Left kidney (tissue), 8 donors: ENCODE measurements at places on chromosomes 1 and 21.

GRCh38 chr1:97999320-97999719, 78.5 kb upstream of the DPYD start:
- DNase-seq: no peak

- no peak for DNase-seq
Observed at GRCh38 chr1:212640223-212640878, 31.8 kb downstream of the ATF3 start.

GRCh38 chr1:22250724-22251123, 107.8 kb upstream of the WNT4 start:
- DNase-seq: no peak

- DNase-seq: no peak
Observed at GRCh38 chr1:52096216-52096615, 40.1 kb downstream of the BTF3L4 start.

DNA sequence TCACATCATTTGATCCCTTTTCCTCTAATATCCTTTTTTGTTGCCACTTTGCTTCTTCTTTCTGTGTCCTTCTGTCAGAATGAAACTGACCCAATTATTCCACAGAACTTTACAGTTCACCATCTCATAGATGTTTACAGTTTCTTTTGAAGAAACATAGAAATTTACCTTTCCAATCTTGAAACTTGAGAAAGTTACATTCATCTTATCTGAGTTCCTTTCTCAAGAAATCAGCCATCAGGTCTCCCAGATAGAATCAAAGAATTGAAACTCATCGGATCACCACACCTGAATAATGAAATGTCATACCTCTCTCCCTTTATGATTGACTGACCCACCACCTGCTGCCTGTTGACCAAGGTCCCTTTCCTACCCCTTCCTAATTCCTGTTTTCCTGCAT, 23.7 kb downstream of the CBR1 start:
- DNase-seq: no peak

DNA sequence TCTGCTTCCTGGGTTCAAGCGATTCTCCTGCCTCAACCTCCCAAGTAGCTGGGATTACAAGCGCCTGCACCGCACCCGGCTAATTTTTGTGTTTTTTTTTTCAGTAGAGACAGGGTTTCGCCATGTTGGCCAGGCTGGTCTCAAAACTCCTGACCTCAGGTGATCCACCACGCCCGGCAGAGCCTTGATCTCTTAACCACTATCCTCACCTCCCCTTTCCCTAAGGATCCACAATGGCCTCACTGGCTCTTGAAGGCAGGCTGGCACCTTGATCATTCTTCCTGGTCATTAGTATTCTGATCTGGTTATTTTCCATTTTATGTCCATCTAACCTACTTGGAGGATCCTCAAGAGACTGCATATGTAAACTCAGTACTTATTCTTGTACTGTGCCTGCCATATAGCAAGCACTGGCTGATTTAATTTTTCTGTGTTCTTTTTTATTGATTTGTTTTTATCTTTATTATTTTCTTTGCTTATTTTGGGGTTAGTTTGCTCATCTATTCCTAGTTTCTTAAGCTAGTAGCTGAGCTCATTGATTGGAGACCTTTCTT, 6.3 kb downstream of the RCC1 start:
- DNase-seq: no peak

DNA sequence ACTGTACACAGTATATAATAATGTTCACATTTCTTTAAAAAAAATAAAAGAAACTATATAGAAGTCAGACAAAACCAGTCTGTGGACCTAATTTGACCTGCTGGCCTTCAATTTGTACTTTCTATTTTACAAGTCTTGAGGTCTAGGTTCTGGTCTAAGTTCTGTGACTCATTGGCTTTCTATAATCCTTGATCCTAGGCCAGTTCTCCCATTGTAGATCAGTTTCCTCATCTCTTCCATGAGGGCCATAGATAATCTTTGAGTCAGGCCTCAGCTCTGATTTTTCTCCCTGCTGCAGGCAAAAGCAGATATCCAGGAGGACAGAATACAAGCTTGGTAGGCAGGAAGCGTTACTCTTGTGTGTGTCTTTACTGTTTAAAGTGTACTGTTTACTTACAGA, 603.7 kb upstream of the CAMK1G start:
- no peak for DNase-seq

DNA sequence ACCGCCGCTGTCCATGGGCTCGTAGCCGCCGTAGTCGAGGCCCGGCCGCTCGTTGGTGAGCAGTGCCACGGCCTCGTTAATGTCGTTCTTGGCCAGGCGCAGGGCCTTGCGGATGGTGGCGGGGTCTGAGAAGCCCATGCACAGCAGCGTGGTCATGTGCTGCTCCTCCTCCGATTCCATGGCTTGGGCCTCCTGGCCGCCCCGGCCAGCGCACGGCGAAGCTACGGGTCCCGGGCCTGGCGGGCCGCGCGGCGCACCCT, 300 bp downstream of the USP24 start:
- no peak for DNase-seq

DNA sequence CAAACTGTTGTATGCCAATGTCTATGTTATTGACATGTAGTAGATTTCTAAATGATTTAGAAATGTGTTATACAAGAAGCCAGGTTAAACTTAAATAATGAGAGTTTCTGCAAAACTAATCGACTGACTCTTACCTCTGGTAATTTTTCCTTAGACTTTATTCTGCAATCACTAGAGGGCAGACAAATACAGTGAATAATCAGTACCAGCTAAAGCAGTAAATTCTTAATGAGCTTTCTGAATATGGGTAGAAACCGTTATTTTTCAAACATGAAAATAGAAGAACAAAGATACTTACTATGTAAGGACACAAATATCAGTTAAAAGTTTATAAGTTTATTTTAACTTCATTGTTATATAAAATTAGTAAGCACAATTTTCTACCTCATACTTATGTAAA, 97.9 kb upstream of the RGS1 start:
- peak; percentile 35 for DNase-seq
